Hippocampal formation (tissue), 2 donors: ENCODE measurements at places on chromosomes 16 and 17.

DNA sequence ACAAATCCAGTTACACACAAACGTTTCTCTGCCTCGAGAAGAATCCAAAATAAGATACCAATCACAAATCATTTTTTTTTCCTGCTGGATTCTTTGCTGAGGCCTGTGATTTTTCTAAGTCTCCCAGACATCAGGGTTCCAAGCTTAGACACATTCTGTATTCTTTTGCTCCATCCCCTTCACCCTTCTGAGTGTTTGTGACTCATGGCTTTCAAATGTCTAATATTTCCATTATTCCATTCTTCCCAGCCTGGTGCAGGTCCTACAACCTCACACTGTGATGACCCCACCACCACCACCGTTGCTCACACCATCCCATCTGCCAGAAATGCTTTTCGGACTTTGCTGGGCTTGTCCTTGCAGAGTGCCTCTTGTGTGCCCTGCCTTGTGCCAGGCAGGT, 480.1 kb downstream of the SOX9 start:
- no peak for DNase-seq

DNA sequence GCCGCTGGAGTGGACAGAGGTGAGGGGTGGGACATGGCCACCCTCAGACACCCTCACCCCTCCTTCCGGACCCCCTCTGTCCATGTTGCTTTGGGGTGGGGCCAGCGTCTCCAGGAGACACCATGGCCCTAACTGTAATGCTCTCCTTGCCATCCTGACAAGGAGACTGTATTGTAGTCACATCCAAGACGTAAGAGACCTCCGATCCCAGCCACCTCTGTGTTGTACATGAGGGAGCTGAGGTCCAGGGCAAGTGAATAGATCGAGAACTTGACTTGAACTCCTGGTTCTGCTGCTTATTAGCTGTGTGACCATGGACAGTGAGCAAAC, 30.2 kb downstream of the POLR3E start:
- no peak for DNase-seq

GRCh38 chr16:50246299-50247122, 19.8 kb upstream of the ADCY7 start:
- no peak for DNase-seq

GRCh38 chr16:1630450-1631213, 18.5 kb downstream of the CRAMP1 start:
- no peak for DNase-seq

DNA sequence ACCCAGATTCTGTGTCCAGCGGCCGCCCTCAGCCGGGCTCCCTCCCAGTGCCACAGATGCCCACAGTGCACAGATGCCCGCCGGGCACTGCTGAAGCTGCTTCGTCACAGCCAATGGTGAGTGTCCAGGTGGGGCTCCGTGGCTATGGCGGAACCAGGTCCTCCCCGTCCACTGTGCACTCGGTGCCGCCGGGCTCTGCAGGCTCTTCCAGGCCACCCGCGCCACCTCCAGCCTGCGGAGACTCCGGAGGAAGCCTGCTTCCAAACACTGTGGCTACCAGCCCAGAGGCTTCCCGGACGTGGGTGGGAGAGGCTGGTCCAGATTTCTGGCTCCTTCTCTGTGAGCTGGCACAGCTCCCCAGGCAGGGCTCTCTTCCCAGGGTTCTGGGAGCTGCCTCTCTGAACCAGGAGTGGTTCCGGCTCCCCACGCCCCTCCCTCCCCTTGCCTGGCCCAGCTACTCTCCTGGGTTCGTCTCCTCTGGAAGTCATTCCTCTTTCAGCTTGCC, 2.8 kb upstream of the PYCR1 start:
- peak; percentile 61 for DNase-seq
